Natural killer cell (primary cell): ENCODE measurements at places on chromosomes 6 and 20.

DNA sequence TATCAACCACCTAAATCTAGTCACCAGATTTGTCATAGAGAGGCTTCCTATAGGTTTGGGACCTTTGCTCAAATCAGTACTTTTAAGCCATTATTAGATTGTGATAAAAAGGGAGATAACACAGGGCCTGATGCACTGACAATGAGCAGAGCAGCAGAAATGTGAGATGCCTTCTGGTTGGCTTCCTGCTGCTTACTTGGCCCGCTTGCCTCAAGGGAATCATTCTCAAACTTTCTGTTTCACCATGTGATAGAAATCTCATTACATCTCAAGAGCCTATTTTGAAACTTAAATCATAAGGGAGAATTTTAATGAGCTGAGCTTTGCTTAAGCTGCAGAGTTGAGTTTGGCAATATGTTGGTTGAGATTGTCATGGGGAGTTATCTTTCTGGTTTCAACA is 606.0 kb downstream of the DHX35 start:
- DNase-seq: no peak

DNA sequence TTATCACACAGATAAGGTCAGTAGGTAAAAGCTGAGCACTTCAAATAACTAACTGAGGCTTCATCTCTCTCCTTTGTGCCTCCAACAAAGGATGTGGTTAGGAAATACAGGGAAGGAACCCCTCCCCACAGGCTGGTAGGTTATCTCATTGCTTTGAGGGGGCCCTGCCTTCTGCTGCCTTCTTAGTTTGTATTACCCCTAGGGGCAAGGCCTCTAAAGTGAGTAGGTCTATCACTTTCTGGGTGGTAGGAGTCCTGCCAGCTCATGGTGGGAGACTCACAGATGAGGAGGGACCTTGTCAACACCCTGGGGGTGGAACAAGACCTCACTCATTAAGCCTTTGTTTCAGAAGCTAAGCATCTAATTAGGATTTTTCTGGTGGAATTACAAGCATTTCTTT is 34.6 kb downstream of the EDN1 start:
- DNase-seq: no peak

- no peak for DNase-seq
Measured at GRCh38 chr6:167722634-167723309, 103.9 kb upstream of the AFDN start.

- DNase-seq: no peak
Measured at GRCh38 chr6:2378891-2379652, 133.7 kb upstream of the GMDS start.

DNA sequence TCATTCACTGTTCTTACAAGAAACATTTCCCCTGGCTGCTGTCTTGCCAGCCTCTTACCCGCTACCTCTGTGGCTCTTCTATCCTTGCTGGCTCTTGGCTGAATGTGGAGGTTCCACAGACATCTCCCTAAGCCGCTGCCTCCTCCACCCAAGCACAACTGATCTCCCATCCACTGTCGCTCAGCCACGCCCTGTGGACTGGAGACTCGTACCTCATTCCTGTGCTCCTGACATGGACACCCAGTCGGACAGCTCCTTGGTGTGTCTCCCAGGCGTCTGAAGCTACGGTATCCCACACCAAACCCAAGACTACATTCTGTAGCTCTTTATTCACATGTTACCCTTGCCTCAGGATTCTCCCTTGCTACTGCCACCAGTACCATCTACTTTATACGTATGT is 19.3 kb downstream of the RAE1 start:
- no peak for DNase-seq

DNA sequence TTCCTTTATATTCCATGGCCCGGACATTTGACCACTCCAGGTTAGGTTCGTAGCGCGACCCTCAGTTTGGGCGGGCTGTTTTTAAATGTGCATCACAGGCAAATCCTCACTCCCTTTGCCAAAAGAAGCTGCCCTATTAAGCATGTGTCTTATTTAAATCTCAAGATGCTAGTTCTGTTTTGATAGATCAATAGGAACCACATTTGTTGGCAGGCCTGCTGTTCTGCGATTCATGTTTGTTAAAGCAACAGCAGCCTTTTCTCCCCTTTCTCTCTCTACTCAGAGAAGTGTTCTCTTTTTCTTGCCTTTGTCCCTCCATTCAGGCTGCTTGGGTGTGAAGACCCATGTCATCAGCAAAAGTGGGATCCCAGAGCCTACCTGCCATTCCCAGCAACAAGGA is 212.0 kb upstream of the SSTR4 start:
- no peak for DNase-seq

GRCh38 chr20:44104798-44105517 is 82.0 kb downstream of the JPH2 start:
- DNase-seq: no peak

- DNase-seq: no peak
Measured at GRCh38 chr6:22024973-22025467, 271.8 kb downstream of the PRL start.
